Stimulated activated CD8-positive, alpha-beta memory T cell treated with anti-CD3 and anti-CD28 coated beads, Interleukin-15, amount 100 ng/mL, for 48 hours (primary cell): ENCODE measurements at places on chromosomes 5 and 9.

GRCh38 chr9:33146298-33146697 is 20.8 kb downstream of the B4GALT1 start:
- DNase-seq = no peak

- DNase-seq = no peak
Measured at GRCh38 chr5:115022303-115022702, 147.4 kb downstream of the TRIM36 start.

DNA sequence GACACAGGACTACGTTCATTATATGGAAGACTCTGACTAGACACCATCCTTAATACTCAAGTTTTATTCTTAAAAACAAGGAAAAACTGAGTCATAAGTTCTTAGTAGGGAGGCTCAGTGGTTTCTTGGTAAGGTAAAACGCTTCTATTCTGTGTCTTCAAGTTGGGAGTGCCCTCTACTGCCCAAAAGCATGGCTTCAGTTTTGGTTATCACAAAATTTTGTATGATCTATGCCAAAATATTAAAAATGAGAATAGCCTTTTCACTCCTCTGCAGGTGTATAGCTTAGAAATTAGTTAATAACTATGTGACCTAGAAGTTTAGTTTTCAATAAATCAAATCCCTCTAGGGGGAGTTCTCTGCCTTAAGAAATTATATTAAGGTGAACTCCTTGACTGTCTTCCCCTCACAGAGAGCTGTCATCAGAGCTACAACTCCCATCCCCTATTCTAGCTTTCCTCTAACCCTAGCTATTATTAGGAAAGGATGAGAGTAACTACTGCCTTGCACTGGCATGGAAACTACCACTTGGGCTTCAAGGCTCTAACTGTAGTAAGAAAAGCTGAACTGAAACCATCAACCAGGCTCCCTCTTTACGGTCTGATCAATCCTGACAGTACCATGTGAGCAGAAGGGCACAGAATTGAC is 189.7 kb downstream of the GNAQ start:
- DNase-seq = no peak

- no peak for DNase-seq
Measured at GRCh38 chr9:72554221-72554641, 32.8 kb downstream of the TMC1 start.
